Activated naive CD8-positive, alpha-beta T cell treated with anti-CD3 and anti-CD28 coated beads for 36 hours (primary cell): ENCODE measurements at places on chromosomes 6 and 20.

- no peak for DNase-seq
These were observed 165.6 kb upstream of the PRSS16 start for GRCh38 chr6:27081931-27082330.

GRCh38 chr6:33692078-33692759 is 19.3 kb downstream of the UQCC2 start:
- no peak for DNase-seq

DNA sequence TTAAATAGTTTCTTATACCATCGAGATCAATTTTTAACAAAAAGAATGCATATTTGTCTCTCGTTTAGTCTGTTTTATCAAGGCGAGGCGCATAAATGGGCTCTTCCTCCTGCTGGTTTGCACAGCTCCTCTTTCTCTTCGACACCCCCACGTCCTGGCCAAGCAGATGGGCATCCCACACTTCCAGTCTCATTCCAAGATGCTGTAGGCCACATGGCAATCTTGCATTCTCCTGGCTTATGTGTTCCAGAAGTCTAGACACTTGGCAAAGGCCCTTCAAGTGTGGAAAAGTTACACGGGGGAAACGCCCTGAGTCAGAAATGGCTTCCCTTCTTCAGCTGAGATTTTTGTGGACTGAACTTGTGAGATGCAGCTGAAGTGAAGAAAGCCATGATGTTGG is 447.1 kb downstream of the QKI start:
- no peak for DNase-seq

- no peak for DNase-seq
These were observed 182.5 kb upstream of the JARID2 start for GRCh38 chr6:15063253-15063853.

- no peak for DNase-seq
These were observed 169.1 kb upstream of the FUT9 start for GRCh38 chr6:95846652-95847051.

- DNase-seq: no peak
These were observed 84.1 kb downstream of the RALGAPA2 start for GRCh38 chr20:20628314-20628713.

DNA sequence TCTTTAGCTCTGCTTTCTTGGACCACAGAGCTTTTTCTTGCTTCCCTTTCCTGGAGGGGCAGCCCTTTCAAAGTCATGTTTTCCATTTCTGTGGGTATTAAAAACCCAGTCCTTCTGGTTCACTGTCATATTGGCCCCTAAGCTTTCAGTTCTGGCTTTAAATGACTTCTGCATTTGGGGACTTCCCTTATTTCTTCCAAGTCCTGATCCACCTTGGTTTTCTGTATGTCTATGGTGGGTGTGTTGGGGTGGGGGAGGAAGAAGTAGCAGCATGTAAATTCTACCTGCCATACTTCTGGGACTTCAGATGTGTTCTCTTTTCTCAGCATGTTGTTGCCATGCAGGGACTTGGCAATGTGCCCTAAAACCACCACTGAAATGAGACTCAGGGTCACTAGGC is 77.1 kb upstream of the EMILIN3 start:
- DNase-seq: peak; percentile 26

DNA sequence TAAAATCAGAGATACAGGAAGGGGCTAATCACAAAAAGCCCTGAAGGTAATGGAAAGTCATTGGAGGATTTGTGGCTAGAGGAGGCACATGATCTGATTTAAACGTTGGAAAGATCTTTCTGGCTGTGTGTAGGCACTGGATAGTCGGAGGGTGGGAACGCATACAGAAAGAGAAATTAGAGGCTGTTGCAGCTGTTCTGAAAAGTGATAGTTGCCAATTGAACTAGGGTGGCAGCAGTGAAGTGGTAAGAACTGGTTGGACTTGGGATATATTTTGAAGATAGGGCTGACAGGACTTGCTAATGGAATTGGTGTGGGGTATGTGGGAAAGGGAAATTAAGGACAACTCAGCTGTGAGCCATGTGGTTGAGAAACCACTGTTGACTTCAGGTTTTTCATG is 223.6 kb downstream of the OGFRL1 start:
- no peak for DNase-seq

DNA sequence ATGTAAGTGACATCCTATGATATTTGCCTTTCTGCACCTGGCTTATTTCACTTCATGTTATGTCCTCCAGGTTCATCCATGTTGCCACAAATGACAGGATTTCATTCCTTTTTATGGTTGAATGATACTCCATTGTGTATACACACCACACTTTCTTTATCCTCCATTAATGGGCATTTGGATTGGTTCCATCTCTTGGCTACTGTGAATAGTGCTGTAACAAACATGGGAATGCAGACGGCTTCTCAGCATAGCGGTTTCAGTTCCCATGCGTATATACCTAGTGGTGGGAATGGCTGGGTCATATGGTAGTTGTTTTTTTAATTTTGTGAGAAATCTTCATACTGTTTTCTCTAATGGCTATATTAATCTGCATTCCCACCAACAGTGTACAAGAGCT is 14.8 kb downstream of the MTHFD1L start:
- no peak for DNase-seq

- DNase-seq: peak; percentile 71
These were observed 61.5 kb upstream of the FNDC1 start for GRCh38 chr6:159107451-159108260.

- DNase-seq: no peak
These were observed 68.1 kb downstream of the PLCB4 start for GRCh38 chr20:9137001-9137400.
